Stimulated activated CD8-positive, alpha-beta memory T cell treated with anti-CD3 and anti-CD28 coated beads, Interleukin-4, amount 100 ng/mL, for 1 hour (primary cell): ENCODE measurements at places on chromosomes 12 and 14.

DNA sequence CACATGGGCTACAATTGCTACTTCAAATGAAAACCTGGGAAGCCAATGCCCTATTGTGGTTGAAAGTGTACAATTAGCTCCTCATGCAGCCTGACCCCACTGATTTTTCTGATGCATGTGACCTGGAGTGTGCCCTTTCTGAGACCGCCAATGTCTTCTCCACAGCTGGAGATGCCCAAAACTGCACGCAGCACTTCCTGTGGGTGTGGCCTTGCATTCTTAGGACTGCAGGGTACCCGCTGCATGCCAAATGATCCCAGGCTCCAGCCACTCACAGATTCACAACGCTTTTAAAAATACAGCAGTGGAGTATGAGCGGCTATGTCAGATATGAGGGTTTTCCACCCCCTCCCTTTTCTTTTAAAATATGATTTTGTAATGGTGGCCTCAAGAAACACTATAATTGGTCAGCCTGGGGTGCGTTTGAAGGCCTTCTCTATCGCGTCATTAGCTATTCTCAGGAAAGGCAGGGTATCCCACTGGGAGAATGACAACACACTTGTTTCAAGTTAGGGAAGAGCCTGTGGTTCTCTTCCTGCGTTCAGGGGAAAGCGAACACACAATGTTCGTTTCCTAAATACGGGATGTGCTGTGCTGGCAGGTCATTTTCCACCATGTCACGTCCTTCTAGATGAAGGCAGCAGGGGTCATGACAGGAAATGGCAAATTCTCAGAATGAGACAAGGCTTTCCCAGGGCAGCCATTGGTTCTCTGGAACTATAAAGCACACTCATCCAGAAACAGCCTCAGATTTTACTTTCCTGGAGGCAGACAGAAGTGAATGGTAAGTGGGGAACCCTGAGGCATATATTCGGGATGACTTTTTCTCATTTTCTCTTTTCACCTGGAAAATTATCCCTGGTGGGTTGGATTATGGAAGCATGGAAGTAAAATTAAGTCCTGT, at the start of gene APOLD1:
Gene APOLD1 (plus strand): TSS at position 749 of the 904 bp plus-strand sequence. CDS start 33 bp downstream, at position 782.
- no peak for DNase-seq

GRCh38 chr14:94470311-94470710, 5.7 kb downstream of the SERPINA9 start:
- no peak for DNase-seq

DNA sequence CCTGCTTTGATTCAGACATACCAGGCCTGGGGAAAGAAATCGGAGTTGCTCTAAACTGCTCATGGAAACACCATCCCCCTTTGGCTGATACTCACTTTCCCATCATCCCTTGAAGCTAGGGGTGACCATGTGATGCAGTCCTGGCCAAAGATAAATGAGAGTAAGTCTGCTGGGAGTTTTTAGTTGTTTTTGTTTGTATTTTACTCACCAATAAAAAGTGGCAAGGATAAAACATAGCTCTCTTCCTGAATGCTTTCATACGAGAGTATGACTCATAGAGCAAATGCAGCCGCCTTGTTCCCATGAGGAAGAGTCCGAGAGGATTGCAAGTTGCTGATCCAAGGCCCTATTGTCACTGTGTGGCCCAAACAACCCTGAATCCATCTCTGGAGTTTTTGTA, 126.4 kb upstream of the TMEM132C start:
- no peak for DNase-seq

GRCh38 chr12:111025792-111026430, 105.5 kb upstream of the MYL2 start:
- no peak for DNase-seq

DNA sequence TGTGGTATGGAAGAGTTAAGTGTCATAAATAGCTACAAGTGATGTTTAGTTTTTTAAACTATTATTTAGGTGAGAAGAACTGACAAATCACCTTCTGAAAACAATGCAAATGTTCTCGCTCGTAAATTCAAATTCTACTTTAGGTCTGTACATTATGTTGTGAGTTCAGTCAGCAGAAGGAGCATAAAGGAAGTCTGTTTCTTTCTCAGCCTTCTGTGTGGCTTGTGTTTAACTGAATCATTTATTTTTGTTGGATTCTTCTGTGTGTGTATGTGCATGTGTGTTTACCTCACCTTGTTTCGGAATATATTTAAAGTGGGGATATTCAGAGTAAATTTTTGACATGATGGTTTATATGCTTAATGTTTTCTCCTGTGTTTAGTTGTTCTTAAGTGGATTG, 285.9 kb downstream of the TMTC2 start:
- no peak for DNase-seq

- no peak for DNase-seq
These were observed 423.8 kb downstream of the NRXN3 start for GRCh38 chr14:78593949-78594348.

DNA sequence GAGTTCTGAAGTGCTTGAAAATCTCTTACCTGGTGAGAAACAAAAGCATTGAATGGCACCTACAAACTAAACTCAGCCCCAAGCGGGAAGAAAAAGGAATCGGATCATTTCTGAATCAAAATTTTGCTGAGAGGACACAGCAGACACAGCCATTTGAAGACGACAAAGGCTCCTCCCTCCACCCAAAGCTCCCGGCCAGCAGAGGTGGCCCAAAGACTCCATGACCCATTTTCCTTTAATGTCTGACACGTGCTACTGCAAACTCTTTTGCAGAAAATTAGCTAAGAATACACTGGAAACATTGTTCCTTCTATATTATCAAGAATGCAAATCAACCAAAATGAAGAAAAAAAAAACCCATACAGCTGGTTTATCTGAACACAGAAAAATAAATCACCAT, 85.9 kb upstream of the FOXN3 start:
- DNase-seq, result no peak

- no peak for DNase-seq
These were observed 17.5 kb upstream of the RAB21 start for GRCh38 chr12:71737197-71737596.

DNA sequence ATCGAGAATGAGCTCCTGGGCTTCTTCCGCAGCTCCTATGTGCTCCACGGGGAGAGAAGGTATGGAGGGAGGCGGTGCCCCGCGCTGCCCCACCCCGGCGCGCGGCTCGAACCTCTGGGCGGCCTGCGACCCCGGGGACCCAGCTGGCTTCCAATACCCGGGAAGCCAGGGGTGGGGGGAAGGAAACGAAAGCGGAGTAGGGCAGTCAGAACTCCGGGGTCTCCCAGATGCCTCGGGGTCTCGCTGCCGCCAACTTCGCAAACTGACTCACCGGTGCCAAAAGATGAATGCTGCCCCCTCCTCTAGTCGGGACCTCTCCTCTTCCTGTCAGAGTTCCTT, 1.3 kb downstream of the TRHDE start:
- no peak for DNase-seq

DNA sequence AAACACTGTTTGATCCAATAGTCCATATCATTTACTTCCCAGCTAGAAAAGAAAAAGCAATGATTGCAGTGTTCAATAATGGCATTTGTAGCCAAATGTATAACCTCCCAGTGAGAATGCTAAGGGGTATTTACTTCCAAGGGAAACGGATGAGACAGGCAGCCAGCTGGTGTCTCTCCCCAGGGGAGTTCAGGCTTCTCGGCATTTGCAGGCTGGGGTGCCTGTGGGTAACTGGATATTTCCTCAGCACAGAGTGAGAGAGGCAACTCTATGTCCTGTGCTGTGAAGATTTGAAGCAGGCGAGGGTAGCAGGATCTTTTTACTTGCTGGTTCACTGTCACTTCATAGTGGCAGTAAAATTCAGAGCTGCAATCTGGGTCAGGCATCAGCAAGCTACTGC, 1455.6 kb upstream of the TMEM132C start:
- no peak for DNase-seq

DNA sequence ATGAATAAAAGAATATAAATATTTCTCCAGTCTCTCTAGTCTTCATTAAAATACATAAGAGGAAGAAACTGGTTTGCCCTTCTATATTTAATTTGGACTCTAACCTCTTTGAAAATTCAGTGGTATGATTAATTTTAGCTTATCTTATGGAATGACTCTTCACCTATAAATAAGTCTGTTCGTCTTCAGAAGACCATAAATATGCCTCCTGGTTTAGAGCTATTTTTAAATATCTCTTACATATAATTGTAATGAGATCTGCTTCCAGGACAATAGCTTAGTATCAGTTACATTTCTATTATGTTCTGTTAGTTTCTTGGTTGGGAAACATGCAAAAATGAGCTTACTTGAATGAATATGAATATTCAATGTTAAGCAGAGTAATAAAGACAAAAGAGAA, 257.5 kb upstream of the HMGA2 start:
- no peak for DNase-seq

DNA sequence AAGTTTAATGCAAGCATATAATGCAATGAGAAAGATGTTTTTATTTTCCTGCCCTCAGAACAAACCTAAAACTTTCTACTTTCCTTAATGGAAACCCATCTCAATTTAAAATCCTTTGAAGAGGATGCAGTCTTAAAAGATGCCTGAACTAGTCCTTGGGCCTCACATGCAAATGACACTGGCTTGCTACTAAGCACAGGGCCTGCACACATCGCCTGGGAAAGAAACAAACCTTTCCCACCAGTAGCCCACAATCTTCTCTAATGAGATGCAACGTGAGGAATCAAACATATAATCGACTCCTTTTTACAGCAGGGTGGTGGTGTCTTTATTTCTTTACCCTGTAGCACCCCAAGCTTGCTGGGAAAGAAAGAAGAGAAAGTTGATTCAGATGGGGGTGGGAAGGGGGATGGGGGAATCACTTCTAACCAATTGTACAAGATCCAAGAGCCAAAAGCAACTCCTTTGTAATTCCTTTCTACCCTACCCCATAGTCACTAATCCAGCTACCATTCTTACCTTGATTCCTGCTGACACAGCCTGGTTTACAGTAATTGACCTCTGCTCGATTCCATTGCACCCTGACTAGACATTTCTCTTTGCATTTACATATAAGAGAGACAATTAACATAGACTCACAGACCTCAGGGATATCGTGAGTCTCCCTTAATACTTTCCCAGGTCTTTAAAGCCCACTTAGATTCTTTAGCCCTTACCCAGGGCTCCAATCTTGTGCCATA, 69.5 kb upstream of the FERMT2 start:
- no peak for DNase-seq

- no peak for DNase-seq
These were observed 16.6 kb downstream of the FBRSL1 start for GRCh38 chr12:132506328-132507160.

DNA sequence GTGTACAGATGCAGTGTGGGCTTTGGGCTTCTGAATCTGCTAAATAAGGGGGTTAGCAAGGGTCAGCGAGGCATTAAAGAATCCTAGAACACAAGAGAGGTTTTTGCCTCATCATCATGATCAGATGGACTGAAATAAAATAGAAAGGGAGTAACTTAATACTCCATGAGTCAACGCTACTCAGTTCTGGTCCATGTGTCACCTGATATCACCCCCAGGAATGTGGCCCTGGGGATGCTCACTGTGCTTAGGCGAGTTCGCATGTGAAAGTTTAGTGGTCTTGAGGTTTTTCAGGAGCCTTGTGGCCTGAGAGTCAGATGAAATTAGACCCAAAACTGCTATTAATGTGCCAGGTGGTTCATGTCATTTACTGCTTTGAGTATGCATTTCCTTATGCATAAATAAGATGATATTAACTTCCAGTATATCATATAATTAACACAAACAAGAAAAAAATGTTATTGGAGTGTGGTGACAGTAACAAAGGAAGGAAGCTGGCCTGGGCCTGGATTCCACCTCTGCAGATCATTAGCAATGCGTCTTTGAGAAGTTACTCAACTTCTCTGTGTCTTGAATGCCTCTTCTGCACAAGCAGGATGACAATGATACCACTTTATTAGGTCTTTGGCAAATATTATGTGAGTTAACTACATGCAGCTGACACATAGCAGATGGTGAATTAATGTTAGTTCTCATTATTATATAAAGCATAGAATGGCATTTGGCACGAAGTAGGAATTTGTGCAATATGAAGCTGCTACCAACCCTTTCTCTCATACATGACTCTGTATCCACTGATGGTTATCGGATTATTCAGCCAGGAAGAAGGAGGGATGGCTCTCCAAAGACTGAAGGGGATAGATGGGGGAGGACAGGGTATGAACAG, 1272.6 kb downstream of the AACS start:
- DNase-seq, result no peak

DNA sequence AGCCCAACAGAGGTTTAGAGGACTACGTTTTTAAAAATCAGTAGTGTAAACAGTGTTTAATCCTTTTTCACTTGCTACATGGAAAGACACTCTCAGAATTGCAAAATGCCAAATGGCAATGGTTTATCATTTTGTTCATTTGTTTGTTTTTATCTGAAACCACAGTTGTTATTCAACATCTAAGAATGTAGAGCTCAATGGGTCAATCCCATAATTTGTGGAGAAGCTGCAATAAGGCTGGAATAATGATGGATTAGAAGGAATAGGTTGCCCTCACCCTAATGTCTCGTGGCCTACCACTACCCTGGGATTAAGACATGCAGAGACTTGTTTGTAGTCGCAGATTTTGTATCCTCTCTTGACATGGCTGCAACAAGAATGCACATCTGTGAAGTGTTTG, 115.7 kb downstream of the LLPH start:
- DNase-seq, result no peak

GRCh38 chr14:33432407-33433023, 493.8 kb downstream of the NPAS3 start:
- no peak for DNase-seq

DNA sequence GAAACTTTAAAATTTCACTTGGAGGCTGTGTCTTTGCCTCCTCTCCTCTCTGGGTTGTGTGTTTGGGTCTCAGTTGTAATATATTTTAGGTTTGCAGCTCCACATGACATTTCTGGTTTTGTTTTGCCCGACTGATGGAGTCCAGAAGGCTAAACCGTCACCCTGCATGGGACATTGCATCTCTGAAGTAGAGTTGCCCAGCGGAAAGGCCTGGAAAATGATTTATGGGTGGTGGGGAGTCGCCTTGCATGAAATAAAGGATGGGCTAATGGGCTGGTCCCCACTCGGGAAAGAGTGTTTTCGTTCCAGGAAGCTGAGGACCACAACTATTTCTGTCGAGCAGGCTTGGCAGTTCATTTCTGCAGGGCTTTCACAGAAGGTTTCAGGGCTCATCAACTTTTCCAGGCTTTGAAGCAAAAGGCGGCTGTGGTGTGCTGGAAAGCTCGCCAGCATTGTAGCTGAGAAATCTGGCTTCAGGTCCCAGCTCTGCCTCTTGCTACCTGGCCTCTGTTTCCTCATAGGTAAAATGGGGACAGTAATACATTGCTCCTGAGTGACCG, 74.8 kb upstream of the GSC start:
- no peak for DNase-seq

- DNase-seq, result no peak
These were observed 26.9 kb downstream of the TMEM233 start for GRCh38 chr12:119620490-119620889.

- DNase-seq, result no peak
These were observed 6.1 kb upstream of the FAIM2 start for GRCh38 chr12:49909826-49910225.

DNA sequence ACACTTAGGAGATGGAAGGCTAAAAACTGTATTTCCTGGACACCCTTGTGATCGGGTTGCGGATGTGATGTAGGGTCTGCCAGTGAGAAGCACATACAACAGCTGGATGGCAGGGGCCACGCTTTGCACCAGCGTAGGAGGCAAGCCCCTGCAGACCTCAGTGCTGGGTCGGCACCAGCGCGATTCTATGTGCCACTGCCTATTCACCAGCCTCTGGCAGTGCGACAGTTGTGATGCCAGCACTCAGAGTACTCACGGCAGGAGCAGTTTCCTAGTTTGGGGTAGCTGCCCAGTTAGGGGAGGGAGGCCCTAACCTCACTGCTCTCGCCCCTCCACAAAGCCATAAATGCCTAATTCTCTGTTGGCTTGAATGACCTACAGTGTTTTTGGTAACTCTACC, 31.6 kb downstream of the SPTLC2 start:
- DNase-seq, result no peak
